ENCODE measurements at places on chromosomes 2 and 18.

GRCh38 chr2:75199428-75200011 lies at the start of gene TACR1:
Gene TACR1, minus strand, starts transcription at chr2:75199520. Its CDS starts 586 bp downstream, at chr2:75198934.
- H3K4me1 ChIP-seq: peaks cover 12% of the 10 kb centered on the region
- H3K4me3 ChIP-seq: peak within 1 kb of the TSS; percentile 21
- no peaks in the 10 kb centered on the region for H3K36me3 ChIP-seq
- H3K27ac ChIP-seq: no peak within 1 kb of the TSS
- H3K27me3 ChIP-seq: peaks cover 36% of the 10 kb centered on the region
- DNase-seq: no peak

DNA sequence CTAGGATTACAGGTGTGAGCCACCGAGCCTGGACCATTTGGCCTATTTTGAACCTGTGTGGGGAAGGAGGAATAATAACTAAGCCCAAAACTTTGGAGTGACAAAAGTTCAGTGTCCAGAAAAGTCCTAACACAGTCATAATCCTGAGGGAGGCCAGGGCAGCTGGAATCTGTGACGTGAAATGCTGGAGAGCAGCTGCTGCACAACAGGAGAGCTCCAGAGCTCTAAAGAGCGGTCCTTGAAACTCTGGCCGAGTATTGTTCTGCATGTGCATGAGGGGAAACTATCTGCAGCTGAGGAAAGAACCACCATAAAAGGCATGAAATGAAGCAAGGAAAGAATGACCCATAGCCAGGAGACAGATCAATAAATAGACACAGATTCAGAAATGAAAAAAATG lies 27.8 kb downstream of the HADHA start:
- H3K36me3 ChIP-seq: peaks cover 28% of the 10 kb centered on the region
- H3K4me3 ChIP-seq: no peak overlapping the region
- no peak for DNase-seq
- no peaks in the 10 kb centered on the region for H3K4me1 ChIP-seq
- H3K27me3 ChIP-seq: no peaks in the 10 kb centered on the region

DNA sequence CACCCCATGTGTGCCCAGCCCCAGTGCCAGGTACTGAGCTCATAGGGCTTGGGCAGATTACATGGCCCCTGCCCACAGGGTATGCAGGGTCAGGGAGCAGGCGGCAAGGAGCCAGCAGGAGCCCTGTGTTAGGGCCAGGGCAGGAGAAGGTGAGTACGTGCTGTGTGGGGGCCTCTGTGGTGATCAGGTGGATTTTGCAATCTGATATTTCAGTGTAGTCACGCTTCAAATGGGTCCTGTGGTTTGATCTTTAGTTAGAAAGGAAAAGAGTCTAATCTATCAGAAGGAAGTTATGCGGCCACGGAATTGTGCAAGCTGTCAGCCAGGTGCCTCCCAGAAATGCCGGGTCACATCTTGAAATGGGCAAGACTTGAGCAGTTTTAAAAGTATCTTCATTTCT lies 13.9 kb downstream of the UBE2F start:
- no peaks in the 10 kb centered on the region for H3K27me3 ChIP-seq
- no peaks in the 10 kb centered on the region for H3K4me1 ChIP-seq
- no peak for DNase-seq
- H3K27ac ChIP-seq: no peak overlapping the region
- no peaks in the 10 kb centered on the region for H3K36me3 ChIP-seq
- H3K4me3 ChIP-seq: no peak overlapping the region

GRCh38 chr2:107525406-107525805 lies 301.3 kb upstream of the RGPD4 start:
- no peaks in the 10 kb centered on the region for H3K4me1 ChIP-seq
- no peaks in the 10 kb centered on the region for H3K36me3 ChIP-seq
- H3K27me3 ChIP-seq: no peaks in the 10 kb centered on the region
- H3K27ac ChIP-seq: no peak overlapping the region
- no peak overlapping the region for H3K4me3 ChIP-seq

GRCh38 chr2:181474222-181474881 lies 17.2 kb downstream of the ITGA4 start:
- H3K4me1 ChIP-seq: no peaks in the 10 kb centered on the region
- no peak for DNase-seq
- no peak overlapping the region for H3K27ac ChIP-seq
- no peaks in the 10 kb centered on the region for H3K36me3 ChIP-seq

DNA sequence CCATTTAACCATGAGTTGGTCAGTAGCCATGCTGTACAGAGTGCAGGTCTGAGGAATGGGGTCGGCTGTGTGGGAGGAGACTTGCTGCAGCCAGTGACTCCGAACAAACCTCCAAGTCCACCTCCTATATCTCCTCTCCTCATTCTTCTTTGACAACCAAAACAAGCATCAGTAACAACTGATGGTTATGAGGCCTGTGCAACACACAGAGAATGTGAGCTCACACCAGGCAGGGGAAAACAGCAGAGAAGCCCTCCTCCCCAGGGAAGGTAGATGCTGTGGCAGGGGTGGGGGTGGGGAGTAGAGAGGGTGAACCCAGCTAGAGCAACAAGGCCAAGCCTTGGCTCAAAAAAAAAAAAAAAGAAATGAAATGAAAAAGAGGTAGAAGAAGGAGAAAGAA lies 12.3 kb upstream of the CNGA3 start:
- H3K27me3 ChIP-seq: no peaks in the 10 kb centered on the region
- no peaks in the 10 kb centered on the region for H3K4me1 ChIP-seq

DNA sequence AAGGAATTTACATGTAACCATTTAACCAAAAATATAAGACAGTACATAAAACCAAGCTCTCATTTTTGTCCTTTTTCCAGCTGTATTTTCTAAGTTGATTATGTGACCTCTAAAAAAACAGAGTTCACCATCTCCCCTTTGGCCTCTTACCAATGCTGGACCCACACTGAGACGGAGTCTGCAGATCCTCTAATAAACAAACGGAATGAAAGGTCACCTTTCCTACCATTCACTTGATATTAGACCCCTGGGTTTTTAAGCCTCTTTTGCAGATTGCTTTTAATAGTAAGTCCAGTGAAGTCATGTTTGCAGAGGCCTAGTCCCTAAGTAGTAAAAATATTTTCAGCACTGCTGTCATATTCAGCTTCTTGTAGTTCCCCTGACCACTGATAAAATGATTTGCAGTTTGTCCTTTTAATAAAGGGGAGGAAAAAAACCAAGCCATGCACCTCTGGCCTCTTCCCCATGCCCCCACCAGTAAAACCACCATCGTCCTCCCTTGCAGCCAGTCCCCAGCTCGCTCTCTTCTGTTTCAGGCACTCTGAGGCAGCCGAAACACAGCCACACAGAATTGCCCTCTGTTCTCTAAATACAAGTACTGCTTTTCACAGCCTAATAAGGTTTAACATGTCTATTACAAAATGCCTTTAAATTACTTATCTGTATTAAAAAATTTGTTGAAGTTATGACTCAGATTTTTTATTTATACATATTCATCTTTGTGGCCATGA lies 427.5 kb downstream of the PARD3B start:
- no peaks in the 10 kb centered on the region for H3K36me3 ChIP-seq
- H3K4me1 ChIP-seq: no peaks in the 10 kb centered on the region
- H3K4me3 ChIP-seq: no peak overlapping the region

DNA sequence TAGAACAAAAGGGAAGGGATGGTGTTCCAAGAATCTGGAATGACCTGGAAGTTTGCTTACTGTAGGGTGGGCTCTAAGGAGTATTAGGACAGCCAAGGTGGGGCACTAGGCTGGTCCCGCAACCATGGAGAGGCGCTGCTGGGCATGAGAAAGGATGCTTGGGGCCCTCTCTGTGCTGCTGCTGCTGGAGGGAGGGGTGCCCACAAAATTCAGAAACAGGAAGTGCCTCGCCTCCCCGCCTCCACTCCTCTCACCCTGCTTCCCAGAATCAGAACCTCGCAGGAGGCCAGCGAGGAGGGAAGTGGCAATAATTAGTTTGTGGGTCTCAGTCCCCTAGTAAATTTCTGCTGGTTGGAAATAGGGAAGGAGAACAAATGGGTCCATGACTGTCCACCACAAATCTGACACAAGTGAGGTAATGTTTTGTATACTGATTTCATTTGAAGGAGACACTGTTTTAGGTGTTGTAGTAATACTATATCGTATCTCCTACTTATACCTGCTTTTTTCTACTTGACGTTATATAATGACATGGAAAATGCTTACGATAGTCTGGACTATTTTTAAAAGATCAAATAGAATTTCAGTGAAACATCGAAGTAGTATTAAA lies 7.9 kb upstream of the PDCL3 start:
- H3K4me1 ChIP-seq: no peaks in the 10 kb centered on the region
- H3K36me3 ChIP-seq: no peaks in the 10 kb centered on the region
- DNase-seq: no peak
- H3K27ac ChIP-seq: no peak overlapping the region
- H3K4me3 ChIP-seq: no peak overlapping the region
- H3K27me3 ChIP-seq: peaks cover 2% of the 10 kb centered on the region

DNA sequence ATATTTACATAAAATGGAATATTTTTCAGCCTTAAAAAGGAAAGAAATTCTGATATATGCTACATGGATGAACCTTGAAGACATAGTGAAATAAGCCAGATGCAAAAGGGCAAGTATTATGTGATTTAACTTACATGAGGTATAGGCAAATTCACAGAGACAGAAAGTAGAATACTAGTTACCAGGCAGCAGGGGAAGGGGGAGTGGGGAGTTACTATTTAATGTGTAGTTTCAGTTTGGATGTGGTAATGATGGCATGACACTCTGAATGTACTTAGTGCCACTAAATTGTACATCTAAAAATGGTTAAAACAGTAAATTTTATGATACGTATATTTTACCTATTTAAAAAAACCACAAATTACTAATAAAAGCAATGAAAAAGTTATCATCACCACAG lies 12.1 kb downstream of the METTL4 start:
- no peak for DNase-seq
- no peaks in the 10 kb centered on the region for H3K27me3 ChIP-seq
- no peak overlapping the region for H3K4me3 ChIP-seq
- H3K27ac ChIP-seq: no peak overlapping the region
- no peaks in the 10 kb centered on the region for H3K36me3 ChIP-seq

DNA sequence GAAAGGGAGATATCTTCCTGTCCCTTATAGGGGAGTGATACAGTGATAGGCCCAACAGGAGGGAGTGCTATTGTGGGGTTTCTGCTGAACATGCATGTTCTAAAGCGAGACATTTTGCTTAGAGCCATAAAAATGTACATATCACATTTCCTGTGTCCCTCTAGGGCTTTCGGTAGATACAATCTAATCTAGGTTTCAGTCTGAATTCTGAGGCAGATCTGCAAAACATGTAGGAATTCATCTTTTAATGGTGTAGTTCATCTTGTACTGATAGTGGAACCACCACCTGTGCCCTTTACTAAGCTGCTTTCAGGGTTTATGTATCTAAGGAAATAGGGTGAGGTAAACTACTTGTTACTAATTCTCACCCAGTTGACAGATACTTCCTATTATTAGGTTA lies 73.8 kb downstream of the SPTBN1 start:
- H3K4me3 ChIP-seq: no peak overlapping the region
- no peak for DNase-seq
- H3K27me3 ChIP-seq: no peaks in the 10 kb centered on the region
- H3K4me1 ChIP-seq: no peaks in the 10 kb centered on the region
- H3K36me3 ChIP-seq: peaks cover 5% of the 10 kb centered on the region

- H3K27me3 ChIP-seq: peaks cover 8% of the 10 kb centered on the region
- no peak overlapping the region for H3K4me3 ChIP-seq
- no peak overlapping the region for H3K27ac ChIP-seq
- DNase-seq: no peak
These were observed 31.3 kb downstream of the MAL start for GRCh38 chr2:95056461-95057459.

DNA sequence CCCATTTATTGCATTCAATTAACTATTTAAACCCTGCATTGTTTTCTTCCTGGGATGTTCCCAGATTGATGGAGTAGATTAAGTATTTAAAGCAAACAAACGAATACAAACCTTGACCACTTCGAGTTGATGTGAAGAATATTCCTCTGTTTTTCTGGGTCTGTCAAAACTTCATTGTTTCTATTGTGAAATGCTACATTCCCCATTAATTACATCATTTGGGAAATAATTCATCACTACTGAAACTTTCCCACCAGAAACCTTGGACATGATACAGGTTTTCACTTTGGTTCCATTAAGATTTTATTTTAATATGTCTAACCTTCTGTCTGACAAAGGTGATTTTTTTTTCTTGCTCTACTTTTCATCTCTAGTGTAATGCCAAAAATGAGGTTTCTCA lies 365.1 kb upstream of the ETAA1 start:
- no peak overlapping the region for H3K27ac ChIP-seq
- H3K4me3 ChIP-seq: no peak overlapping the region
- no peaks in the 10 kb centered on the region for H3K27me3 ChIP-seq
- H3K4me1 ChIP-seq: no peaks in the 10 kb centered on the region

DNA sequence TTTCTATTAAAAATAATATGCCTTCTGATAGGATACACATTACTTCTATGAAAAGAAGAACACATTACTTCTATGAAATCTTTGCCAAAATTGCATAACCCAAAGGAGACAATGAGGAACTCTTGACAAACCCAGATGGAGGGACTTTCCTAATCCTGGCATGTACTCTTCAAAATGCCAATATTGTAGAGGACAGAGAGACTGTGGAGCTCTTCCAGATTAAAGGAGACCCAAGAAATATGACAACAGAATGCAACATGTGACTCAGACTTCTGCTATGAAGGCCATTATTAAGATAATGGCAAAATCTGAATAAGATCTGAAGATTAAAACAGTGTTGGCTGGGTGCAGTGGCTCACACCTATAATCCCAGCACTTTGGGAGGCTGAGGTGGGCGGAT lies 22.2 kb downstream of the SOWAHC start:
- no peak overlapping the region for H3K4me3 ChIP-seq
- no peak for DNase-seq
- no peaks in the 10 kb centered on the region for H3K36me3 ChIP-seq
- H3K27me3 ChIP-seq: no peaks in the 10 kb centered on the region
- H3K27ac ChIP-seq: no peak overlapping the region

GRCh38 chr2:191533693-191534180 lies 144.2 kb upstream of the NABP1 start:
- no peaks in the 10 kb centered on the region for H3K27me3 ChIP-seq
- no peak for DNase-seq
- H3K36me3 ChIP-seq: no peaks in the 10 kb centered on the region
- no peak overlapping the region for H3K27ac ChIP-seq
- no peaks in the 10 kb centered on the region for H3K4me1 ChIP-seq
